ENCODE measurements at places on chromosomes 7 and 10.

DNA sequence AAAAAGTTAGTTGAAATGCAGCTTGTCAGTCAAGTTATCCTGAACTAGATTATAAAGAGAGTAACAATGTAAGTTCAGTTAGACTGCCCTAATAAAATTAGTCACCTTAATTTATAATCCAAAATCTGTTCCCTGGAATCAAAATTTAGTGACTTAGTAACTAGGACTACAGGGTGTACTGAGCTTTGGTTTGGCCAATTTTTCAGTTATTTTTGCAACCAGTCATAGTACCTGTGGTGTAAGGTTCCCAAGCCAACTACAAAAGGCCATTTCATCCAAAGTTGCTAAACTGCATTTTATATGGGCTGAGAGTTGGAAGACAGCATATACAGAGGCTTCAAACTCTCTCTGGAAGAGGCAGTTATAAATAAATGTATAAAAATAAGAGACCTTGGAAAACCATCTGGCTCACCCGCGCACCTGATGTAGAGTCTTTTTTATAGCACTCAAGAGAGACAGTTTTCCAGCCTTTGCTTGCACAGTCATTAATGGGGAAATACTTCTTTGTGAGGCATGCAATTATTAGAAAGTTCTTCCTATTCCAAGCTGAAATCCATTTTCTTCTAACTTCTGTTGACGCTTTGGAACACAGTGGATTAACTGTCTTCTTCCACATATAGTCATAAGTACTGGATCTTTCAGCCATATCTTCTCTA is 59.2 kb downstream of the PUS7 start:
- DNase-seq: no peak

GRCh38 chr10:131179361-131179760 is 132.2 kb downstream of the TCERG1L start:
- no peak for DNase-seq

- DNase-seq: no peak
These were observed 37.3 kb upstream of the SLC29A3 start for GRCh38 chr10:71281646-71282322.

- DNase-seq: no peak
These were observed 159.4 kb upstream of the CDK1 start for GRCh38 chr10:60618861-60619260.

DNA sequence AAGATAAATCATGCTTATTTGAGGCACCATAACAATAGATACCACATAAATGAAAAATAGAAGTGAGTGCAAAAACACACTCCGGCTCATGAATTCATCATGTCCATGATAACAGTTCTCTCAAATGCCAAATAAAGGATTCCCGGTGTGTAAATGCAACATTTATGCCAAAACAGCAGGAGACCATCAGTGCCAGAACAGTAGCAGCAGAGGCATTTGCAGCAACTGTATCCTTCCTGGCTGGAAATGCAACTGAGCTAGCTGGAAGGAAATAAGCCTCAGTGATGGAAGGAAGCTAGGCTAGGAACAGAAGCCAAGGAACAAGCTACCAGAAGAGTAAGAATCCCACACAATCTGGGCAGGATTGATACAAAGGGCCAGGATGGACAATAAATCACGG is 79.9 kb upstream of the THSD7A start:
- no peak for DNase-seq

GRCh38 chr7:67593794-67594193 is 597.2 kb downstream of the TYW1 start:
- no peak for DNase-seq

Measured in stimulated activated CD8-positive, alpha-beta memory T cell treated with anti-CD3 and anti-CD28 coated beads, Interleukin-2, amount 100 ng/mL, for 1 hour (primary cell).